ENCODE measurements at places on chromosomes 11 and 22.

- DNase-seq, result no peak
Observed at GRCh38 chr22:50532824-50533796, 3.3 kb upstream of the TYMP start.

DNA sequence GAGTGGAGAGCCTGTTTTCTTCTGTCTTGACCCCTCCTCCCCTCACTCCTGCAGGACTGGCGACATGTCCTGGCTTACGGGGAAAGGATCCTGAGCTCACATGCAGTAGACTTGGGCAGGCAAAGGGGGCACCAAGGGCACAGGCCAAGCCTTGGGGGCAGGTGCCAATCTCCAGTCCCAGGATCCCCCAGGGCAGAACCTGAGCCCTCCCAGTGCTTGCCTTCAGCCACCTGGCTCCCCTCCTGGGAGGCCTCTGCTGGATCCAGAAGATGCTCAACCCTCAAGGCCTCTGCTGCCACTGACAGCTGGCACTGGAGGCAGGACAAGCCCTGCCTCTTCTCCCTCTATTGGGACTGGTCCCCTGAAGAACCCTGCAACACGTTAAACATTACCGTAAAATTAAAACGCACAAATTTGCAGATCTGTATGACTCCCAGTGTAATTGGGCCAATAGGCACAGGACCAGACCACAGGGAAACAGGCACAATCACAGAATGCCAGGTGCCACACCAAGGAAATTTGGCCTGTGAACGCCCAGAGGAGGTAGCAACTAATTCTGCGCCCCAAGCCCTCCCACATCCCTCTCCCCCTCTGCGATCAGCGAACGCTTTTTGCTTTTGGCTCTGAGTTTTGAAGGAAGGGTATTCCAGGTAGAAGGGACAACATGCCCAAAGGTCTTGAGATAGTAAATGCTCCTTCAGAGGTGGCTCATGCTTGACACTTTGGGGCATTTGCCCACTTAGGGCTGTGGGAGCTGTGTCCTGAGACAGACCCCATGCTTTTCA lies 967 bp upstream of the LZTR1 start:
- DNase-seq, result no peak

DNA sequence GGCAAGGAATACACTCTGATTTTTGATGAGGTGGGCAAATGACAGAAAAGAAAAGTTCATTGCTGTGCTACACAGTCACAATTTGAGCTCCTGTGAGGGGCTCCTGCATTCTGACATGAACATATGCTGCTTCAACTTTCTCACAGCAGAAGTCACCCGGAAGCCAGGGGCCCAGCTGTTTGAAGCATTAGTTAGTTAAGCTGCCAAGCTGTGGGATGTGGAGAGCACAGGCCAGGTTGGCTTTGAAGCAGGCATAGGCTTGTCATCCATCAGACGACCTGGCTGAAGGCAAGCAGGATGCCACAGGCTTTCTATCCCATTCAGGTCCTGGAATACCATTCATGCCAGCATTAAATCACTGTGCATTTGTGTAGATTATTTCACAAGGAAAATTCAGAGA lies 63.1 kb downstream of the MTNR1B start:
- no peak for DNase-seq

DNA sequence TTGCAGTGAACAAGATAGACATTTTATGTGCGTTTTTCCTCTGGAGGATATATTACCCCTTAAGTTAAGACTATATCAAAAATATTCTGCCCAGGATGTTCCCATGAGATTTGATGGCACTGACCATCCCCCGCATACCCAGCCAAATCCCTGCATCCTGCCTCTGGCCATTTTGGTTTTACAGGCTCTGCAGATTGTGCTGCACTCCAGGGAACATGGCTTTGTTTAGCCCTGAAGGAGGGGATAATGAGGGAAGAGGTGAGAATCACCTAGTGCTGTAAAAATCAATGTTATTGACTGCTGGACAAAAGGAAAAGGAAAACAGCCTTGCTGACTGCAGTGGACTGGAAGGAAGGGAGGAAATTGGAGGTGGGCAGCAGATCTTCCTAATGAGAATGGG lies 717.4 kb downstream of the DLG2 start:
- no peak for DNase-seq
